Central memory CD4-positive, alpha-beta T cell (primary cell): ENCODE measurements at places on chromosomes 1 and 21.

GRCh38 chr1:116075990-116076389 is 35.2 kb upstream of the MAB21L3 start:
- DNase-seq = no peak

- DNase-seq = peak; percentile 69
Observed at GRCh38 chr1:27527223-27527889, 37.4 kb upstream of the WASF2 start.

- no peak for DNase-seq
Observed at GRCh38 chr1:54798769-54799641, 2.1 kb downstream of the TTC22 start.

- DNase-seq = no peak
Observed at GRCh38 chr1:204102739-204103430, 30.0 kb downstream of the SOX13 start.

GRCh38 chr1:22687191-22687590 is 23.4 kb upstream of the EPHB2 start:
- DNase-seq = no peak
